ENCODE measurements at places on chromosomes 6 and 20. TPM values are rescaled to one million over a fixed set of nuclear protein-coding genes. Genes with fewer than 3 reads are reported as not detected.

DNA sequence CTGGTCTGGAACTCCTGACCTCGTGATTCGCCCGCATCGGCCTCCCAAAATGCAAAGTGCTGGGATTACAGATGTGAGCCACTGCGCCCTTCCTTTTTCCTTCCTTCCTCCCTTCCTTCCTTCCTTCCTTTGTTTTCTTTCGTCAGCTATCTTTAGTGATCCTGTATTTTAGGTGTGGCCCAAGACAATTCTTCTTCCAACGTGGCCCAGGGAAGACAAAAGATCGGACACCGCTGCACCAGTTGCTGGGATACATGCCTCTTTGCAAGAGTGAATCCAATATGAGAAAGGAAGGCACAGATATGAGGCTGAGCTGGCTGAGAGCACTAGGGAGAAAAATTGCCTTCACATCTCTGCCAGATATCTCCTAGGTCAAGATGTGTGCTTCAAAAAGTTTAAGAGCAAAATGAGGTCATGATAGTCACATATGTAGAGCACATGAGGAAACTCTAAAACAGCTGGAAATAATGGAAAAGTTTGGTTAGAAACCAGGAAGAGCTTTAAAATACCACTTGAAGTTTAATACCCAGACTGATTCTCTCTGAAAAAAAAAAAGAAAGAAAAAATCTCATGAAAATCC lies 41.8 kb downstream of the OR2B2 start:
- DNase-seq = no peak

DNA sequence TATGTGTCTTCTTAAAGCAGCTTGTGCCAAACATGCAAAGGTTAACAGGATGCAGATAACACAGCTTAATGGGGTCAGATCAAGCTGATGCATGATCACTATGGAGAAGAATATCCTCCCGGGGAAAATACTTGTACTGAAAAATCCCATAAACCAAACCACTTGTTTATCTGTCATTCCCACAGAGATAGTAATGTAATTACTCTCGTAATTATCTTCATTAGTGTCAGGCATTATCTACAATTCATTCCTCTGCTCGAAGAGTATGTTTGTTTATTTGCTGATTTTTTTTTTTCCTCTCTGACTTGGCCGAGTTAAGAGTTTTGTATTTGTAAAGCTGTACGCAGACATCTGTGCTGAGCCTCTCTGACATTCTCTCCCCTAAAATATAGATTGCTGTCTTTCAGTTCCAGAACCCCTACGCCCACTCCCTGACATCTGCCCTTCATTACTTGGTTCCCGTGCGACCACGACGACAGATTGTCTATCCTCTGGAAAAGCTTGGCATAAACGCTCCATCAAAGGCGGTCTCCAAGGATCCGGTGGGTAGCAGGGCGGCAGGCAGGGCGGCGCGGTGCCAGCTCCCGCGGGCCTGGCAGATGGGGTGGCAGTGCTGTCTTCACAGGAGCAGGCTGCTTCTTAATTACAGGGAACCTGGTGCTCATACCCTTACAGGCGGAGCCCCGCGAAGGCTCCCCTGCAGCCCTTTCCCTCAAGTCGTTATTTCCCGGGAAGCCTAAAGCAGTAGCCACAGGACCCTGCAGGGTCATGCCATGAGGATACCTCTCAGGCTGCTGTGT lies 147.2 kb downstream of the CFAP61 start:
- DNase-seq = no peak

Gene HLA-DPA1
- 42.8 TPM for total RNA-seq

Gene OARD1
- 20.5 TPM for total RNA-seq

Gene MOXD1
- 3.1 TPM for total RNA-seq

- no peak for DNase-seq
These were observed 476.8 kb upstream of the AGPAT4 start for GRCh38 chr6:161750686-161751085.

Gene CTAGE9
- total RNA-seq = not detected

Gene IP6K3
- 47.6 TPM for total RNA-seq

Gene SLC35F1
- 5.8 TPM for total RNA-seq

GRCh38 chr6:27545271-27546046 lies 72.6 kb upstream of the ZNF184 start:
- DNase-seq = no peak

- peak; percentile 86 for DNase-seq
These were observed 35.3 kb downstream of the TOX2 start for GRCh38 chr20:43949741-43950618.

Gene KIF25
- total RNA-seq = not detected

Gene HMGCLL1
- total RNA-seq = 2.2 TPM

- no peak for DNase-seq
These were observed 48.7 kb upstream of the CRISP1 start for GRCh38 chr6:49915035-49915434.

- DNase-seq = no peak
These were observed at the start of gene EPB41L1 for GRCh38 chr20:36154700-36155628. EPB41L1 (plus strand) TSS chr20:36154740; CDS start chr20:36173778, 19,038 bp downstream.

- no peak for DNase-seq
These were observed 106.8 kb upstream of the CBLN4 start for GRCh38 chr20:56111961-56112730.

DNA sequence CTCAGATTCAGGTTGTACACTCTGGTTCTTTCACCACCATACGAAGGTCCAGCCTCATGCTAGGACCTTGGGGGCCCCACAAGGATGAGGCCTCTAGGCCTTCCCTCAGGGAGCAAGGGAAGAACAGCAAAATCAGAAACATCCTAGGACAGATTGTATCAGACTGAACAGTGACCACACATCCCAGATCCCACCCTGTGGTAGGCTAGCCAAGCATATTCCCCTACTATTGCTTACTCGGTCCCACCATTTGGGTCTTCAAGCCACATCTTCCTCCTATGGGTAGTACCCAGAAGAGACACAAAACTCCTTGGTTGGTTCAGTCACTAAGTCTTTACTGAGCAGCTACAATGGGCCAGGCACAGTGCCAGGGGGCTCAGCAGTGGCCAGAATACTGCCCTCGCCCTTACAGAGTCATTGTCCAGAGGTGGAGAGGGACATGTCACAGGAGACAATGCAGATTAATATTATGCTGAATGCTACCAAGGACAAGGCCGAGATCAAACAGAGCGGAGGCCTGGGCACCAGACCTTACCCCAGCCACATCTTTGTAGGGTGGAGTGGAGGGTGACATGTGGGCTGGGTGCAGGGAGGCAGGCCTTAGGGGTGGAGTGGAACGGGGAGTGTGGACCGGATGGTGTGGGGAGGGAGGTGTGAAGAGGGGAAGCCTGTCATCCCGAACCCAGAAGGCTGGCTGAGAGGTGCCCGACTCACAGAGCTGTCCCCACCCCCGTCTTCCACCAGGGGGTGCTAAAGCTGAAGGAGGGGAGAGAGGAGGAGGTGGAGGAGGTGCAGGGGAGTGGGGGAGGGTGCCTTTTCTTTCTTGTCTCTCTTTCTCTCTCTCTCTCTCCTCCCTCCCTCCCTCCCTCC lies 6.8 kb upstream of the MAPK13 start:
- peak; percentile 87 for DNase-seq

GRCh38 chr6:118656847-118657451 lies 5.6 kb upstream of the CEP85L start:
- no peak for DNase-seq

GRCh38 chr20:41145821-41146620 lies 8.7 kb downstream of the PLCG1 start:
- peak; percentile 74 for DNase-seq

DNA sequence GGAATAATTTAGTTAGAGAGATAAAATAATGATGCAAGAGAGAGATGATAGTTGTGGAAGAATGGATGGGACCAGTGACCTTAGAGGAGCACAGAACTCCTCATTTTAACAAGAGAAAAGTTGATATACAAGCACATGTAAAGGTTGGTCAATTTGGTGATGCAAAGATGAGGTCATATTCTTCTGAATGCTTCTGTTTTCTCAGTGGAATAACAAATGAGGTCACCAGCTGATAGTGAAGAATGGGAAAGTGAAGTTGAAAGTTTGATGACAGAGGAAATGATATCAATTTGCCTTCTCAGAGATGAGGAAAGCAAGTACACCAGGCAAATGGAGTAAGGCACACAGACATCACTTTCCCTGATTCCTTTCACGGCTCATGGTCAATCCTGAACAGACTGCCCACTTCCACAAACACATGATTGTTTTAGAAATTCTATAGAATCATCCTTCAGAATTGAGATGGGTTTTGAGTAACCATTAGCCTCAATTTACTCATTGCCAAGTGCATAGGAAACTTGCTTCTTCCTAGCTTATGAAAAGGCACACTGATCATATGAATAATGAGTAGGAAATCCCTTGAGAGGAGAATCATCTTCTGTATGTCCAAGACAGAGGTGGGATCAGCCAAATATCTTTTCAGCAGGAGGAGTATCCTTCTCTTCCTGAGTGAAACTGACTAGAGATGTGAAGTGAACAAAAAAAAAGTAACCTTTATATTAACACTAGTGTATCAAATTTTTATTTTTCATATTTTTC lies 82.4 kb upstream of the TCF21 start:
- no peak for DNase-seq

GRCh38 chr20:44431502-44432234 lies 44.0 kb upstream of the TTPAL start:
- DNase-seq = no peak

Gene EDN3
- not detected for total RNA-seq

DNA sequence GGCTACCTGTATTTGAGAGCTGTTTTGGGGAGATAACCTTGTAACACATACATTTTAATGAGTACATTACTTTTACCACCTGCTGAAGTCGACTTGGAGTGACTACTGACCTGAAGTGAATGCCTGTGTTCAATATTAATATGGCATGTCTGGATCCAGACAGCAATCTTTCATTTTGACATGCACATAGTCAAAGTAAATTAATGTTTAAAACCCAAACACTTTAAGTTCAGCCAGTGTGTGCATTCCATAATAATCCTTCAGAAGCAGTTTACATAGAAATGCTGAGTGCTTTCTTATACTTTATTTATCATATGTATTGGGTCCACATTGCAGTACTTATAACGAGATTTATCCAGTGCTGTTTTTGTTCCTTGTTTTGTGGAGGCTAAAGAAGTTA lies 38.0 kb downstream of the CDKAL1 start:
- no peak for DNase-seq

Gene SLC22A7
- total RNA-seq = not detected

GRCh38 chr20:54014293-54014926 lies 56.0 kb downstream of the BCAS1 start:
- no peak for DNase-seq

DNA sequence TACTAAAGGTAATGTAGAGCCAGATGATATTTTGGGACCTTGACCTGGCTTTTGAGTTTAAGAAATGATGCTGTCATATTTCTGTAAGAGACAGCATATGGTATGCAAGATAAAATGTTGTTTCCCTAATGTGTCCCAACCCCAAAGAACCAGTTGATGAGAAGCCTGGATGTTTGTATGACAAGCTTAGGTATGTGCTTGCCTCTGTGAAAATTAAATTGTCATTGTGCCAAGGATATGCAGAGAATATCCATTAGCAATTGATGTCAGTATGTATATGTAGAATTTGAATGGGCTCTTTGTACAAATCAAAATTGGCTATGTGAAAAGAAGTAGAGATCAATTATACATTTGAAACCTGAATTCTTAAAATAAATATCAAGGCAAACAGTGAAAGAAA lies 650.8 kb upstream of the EYS start:
- DNase-seq = no peak

GRCh38 chr6:35015476-35015875 lies 125.7 kb downstream of the TCP11 start:
- DNase-seq = no peak

DNA sequence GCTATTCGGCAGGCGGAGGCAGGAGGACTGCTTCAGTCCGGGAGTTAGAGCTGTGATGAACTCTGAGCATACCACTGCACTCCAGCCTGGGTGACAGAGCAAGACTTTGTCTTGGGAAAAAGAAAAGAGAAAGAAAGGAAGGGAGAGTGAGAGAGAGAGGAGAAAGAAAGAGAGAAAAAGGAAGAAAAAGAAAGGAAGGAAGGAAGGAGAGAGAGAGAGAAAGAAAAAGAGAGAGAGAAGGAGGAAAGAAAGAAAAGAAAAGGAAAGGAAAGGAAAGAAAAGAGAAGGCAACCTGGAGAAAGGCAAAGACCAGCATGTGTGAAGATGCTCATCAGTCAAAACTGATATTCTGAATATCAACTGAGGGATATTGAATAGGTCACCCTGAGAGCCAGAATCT lies 143.1 kb upstream of the SASH1 start:
- no peak for DNase-seq

GRCh38 chr20:33472868-33473435 lies 16.9 kb upstream of the CBFA2T2 start:
- no peak for DNase-seq

Gene LCA5
- 2.2 TPM for total RNA-seq

Gene CDC5L
- total RNA-seq = 18.6 TPM

Gene NT5E
- total RNA-seq = 5.6 TPM

DNA sequence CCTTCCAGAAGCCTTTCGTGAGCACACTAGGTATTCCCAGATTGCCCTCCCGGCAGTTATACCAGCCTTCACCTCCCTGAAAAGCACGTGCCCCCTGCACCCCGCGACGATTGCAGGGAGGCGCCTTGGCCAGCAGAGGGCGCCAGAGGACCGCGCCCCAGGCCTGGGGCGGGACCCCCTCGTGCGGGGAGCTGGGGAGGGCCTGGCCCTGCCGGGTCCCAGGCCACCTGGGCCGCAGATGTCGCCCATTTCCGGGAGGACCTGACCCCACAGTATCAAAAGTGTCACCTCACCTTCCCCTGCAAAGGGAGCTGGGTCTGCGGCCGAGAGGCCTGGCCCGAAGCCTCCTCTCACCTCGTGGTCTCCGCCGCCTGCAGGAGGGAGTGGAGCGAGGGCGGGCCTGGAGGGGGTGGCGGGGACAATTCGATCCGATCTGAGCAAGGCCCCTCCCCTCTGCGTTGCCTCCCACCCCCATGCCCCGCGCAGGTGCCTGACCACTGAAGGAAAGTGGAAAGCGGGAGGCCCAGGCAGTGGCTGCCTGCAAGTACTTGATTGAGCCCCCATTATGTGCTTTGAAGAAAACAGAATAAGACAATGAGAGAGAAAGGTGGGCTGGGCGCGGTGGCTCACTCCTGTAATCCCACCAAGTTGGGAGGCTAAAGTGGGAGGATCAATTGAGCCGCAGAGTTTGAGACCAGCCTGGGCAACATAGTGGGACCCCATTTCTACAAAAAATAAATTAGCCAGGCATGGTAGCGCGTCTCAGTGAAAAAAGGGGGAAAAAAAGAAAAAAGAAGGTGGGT lies 3.5 kb upstream of the SNAI1 start:
- DNase-seq = peak; percentile 74

DNA sequence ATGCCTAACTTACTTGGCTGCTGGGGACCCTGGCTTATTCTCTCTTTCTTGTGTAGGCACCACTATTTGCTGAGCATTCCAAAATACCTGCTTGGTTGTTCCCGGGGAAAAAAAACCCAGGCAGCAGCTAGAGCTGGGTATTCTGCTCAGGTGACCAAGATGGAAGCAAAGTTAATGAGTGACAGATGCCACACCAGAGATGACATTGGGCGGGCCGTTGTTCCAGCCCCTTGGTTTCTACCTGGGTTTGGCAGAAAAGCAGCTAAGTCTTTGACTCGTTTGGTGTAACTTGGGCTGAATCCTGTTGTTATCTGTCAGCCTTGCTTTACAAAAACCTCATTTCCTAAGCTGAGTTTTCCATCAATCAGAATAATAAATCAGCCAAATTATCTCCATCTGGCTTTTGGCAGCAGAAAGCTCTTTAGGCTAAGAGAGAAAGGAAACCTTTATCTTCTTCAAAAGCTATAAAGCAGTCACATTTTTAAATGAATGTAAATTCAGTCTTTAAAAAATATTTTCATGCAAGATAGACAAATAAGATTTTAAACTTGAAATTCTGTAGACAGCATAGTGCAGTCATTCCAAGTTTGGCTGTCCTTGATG lies 202.0 kb upstream of the GMDS start:
- DNase-seq = no peak
